NCI-H2081 (cell line): ENCODE measurements at places on chromosomes 11 and 22.

DNA sequence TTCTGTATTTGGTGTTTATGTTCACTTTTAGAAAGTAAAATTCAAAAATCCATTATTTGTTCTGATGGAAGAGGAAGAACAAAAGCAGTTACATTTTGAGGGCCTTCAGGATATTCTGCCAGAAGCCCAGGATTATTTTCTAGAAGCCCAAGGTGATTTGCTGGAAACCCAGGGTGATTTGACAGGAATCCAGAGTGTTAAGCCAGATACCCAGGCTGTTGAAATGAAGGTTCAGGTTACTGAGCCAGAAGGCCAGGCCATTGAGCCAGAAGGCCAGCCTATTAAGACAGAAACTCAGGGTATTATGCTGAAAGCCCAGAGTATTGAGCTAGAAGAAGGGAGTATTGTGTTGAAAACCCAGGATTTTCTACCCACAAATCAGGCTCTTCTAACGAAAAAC lies 33.1 kb downstream of the CCDC15 start:
- no peak for DNase-seq

- DNase-seq: no peak
These were observed 8.5 kb upstream of the XBP1 start for GRCh38 chr22:28808716-28809355.

- no peak for DNase-seq
These were observed 15.9 kb upstream of the GRAMD4 start for GRCh38 chr22:46604306-46604690.

DNA sequence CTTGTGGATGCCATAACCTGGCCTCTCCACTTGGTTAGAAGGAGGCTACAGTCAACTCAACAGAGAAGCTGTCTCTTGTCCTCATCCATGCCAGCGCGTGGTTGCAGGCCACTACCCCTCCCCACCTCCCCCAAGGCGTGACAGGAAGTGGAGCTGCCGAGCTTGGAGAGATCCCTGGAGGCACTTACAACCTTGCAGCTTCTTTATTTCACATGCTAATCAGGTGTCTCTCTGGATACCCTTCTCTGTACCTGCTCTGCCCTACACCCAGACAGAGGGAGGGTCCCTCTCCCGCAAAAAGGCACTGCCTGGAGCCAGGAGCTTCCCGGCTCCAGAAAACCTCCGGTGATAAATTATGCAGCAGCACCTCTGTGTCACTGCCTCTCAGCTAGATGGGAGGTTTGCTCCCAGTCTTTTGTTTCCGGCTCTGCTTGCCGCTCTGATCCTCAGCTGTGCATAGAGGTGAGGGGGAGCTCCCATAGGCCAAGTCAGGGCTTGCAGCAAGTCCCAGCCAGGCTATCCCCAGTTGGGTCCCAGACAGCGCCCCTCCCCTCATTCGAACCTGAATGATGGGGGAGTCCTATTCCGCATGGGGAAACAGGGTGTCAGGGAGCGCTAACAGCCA lies 5.7 kb downstream of the LRP4 start:
- peak; percentile 76 for DNase-seq

DNA sequence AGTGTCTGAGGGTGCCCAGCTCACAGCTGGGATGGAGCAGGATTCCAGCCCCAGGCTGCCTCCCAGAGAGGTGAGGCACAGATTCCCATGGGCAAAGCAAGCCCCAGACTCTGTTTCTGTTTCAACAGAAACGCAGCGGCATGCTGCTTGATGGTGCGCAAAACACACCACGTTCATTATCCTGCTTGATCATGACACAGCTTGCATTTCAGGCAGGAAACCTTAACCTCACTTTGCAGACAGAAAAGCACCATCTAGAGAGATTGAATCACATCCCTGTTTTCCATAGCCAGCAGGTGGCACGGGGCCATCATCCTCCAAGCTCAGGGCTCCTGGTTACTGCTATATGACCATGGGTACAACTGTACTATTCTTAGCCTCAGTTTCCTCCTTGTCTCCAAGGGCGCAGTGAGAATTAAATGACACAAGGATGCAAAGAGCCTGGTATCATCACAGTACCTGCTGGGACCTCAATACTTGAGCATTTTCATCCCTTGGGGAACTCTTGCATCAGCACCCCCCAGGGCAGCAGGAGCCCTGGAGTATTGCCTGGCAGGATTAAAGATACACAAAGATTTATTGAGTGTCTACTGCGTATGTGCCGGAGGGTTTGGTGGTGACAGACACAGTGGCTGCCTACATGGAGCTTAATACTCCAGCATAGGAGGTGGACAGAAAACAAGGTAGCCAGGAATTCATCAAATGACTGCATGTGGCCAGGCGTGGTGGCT lies 110.0 kb downstream of the TP53I11 start:
- DNase-seq: no peak

DNA sequence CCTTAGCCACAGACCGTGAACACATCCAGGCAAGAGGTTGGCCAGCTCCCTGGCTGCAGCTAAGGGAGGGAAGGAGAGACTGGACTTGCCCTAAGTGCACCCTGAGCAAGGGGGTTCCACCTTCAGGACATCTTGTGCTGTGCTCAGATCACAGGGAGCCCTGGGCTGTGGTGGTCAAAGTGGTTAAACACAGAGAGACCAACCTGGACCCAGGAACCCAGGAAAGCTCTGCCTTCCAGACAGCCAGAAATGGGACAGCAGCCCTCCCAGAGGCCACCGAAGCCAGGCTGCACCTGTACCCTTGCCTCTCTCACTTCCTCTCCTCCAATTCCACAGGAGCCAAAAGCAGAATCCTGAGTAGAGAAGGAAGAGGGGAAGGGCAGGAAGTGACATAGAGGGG lies 105.2 kb upstream of the TMEM45B start:
- no peak for DNase-seq

- no peak for DNase-seq
These were observed 12.1 kb downstream of the C11orf97 start for GRCh38 chr11:94524341-94524740.
